MG63 (cell line): ENCODE measurements at places on chromosomes 12 and 14. TPM values are rescaled to one million over a fixed set of nuclear protein-coding genes. Genes with fewer than 3 reads are reported as not detected.

DNA sequence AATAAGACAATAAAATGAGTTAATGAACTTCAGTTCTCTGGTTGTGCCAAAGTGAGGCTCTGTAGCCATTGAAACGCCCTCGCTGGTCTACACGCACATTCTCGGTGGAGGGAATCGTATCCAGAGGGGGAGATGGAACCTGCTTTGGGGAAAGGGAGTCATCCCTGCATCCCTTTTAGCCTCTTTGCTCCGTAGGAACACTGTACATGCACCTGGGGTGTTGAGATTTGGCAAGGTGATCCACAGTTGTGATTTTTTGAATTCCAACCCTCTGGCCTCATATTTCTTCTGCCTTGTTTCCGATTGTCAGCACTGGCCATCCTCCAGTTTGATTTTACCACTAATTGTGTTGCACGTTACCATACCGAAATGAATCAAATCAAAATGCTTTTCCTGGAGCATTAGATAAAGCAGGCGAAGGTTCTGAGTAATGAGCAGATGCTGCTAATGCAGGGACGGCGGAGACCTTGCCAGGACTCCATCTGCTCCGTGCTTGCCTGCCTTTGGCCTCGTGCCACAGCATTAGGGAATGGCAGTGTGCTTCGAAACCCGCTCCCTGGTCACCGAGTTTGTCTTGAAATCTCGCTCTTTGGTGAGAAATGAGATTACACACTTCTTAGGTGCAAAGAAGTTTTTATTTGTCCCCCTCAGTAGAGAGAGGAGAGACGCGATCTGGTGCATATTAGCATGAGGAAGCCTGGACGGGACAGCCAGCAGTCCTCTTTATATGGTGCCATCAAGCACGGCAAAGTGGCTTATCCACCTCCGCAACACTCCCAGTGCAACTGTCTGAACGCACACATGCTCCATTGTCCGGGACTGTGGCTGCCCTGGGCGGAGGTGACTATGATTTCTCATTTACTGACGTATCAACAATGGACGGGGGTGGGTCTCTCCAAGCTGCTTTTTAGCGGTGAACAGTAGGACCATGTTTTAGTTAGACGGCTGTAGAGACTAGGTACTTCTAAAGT, 59.1 kb downstream of the FBXW8 start:
- no peak for DNase-seq

DNA sequence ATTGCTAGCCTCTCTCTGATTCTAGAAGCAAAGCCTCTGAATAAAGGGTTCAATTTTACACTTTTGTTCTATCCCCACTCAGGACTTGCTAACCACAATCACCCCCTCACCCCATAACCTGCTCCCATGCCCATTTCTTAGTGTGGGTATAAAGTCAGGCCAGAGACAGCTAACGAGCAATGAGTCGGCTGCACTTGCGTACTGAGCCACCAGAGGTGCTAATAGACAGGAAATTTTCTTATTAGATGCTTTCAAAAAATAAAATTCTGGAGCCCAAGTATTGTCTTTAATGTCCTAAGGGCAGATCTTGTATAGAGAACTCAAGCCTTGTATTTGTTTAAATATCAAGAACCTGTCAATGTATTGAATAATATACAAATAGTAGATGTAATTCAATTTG, 256.9 kb downstream of the SYT1 start:
- DNase-seq: no peak

Gene MYF6
- 0.07 TPM in 1 of 2 replicates, not detected in the other for total RNA-seq

GRCh38 chr14:22533057-22533704, 55.8 kb downstream of the DAD1 start:
- no peak for DNase-seq

Gene TAS2R50
- total RNA-seq: not detected in 2 replicates

DNA sequence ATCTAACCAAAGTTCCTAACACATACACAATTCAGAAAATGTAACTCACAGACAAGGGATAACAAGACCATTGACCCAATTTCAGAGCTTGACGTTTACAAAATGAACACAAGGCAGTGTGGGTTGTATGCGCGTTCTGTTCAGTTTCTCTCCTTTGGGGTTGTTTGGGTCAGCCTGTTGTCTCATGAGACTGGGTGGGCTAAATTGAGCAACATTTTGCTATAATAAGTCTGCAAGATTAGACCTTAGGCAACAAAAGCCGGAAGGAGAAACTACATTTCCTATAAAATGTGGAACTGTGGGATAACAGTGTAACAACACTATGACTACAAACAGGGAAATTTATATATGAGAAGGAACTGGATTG, 18.8 kb upstream of the LTA4H start:
- no peak for DNase-seq

DNA sequence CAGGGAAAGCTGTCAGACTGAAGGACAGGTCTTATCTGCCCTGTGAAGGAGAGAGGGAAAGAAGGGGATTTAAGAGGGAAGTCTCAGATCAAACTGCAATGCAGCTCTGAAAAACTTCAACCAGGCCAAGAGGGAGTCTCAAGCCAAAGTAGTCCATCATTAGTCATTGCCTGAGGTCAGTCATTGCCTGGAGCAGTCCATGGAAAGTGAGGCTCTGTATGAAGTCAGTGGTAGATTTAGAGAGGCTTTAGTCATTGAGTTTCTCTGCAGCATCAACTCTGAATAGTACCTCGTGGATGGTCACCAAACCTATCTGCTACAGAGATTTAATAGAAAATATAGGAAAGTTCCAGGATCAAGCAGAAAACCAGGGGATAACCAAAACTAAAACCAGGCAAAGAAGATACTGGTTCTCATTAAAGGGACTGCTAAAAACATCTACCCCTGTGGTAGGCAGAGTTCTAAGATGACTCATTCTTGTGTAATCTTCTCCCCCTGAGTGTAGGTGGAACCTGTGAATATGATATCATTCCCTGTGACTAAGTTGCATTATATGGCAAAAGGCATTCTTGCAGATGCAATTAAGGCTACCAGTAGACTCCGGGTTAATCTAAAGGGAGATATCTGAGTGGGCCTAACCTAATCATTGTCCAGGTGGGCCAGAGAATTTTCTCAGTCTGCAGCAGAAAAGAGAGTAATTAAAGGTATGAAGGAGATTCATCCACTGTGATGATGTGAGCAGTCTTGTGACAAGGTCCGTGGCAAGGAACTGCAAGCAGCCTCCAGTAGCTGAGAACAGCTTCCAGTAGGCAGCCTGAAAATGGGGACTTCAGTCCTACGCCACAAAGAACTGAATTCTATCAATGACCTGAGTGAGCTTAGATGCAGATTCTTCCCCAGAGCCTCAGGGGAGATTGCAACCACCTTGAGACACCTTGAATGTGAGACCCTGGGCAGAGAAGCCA, 123.1 kb downstream of the GALC start:
- DNase-seq: peak; percentile 20

- no peak for DNase-seq
Observed at GRCh38 chr12:40107803-40108620, 2.1 kb upstream of the SLC2A13 start.

Gene PLCZ1
- not detected in 2 replicates for total RNA-seq

Gene OR10G3
- not detected in 2 replicates for total RNA-seq

DNA sequence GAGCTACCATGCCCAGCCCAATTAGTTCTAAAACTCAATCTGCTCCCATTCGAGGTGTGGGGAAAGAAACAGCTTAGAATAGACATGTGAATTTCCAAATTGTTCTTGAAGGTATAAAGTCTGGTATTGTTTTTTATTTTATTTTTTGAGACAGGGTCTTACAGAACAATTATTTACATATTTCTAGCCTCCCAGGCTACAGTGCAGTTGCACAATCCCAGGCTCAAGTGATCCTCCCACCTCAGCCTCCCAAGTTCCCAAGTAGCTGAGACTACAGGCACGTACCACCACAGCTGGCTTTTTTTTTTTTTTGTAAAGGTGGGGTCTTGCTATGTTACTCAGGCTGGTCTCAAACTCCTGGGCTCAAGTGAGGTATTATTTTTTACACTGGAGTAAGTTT, 6.3 kb downstream of the SLC11A2 start:
- DNase-seq: no peak
